ENCODE measurements at places on chromosomes 11 and 22.

DNA sequence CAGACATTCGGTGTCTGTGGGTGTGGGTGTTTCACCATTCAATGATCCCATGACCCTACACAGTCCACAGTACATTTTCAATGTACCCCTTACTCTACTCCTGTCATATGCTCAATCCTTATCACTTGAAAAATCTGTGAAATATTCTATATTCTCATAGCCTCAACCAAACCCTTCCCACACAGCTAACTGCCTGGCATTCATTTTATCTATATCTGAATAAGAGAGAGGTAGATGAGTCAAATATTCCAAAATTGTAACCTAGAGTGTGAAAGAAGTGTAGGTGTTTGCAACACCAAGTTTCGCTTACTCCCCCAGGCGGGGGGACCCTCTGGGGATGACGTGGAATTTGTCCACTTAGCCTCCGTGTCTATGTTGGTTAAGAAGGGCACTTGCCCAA, 354.8 kb downstream of the ETS1 start:
- DNase-seq = no peak

DNA sequence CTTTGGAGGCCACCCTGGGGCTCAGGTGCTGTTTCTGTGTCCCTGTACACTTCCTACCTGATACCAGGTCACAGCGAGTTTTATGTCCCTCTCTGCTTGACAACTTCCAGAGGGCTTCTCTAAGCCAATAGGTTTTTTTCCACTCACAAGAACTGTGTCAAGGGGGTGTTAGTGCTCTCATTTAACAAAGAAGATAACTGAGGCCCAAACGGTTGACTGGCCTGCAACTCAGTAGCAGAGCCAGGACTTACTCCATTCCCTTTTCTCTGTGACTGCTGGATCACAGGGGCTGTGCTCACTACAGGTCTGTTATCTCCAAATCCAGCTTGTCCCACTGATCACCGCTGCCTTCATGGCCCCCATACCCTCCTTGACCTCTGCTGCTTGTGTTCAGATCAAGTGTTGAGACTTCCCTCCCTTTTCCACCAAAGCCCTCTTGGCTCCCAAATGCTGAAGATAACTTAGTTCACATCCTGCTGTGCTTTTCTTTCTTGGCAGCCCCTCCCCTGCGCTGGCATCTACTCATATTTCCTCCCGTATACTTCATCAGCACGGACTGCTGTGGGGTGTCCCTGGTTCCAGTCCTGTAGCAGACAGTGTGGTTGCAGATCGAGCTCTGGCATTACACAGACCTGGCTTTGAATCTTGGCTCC, 41.3 kb downstream of the POU2F3 start:
- DNase-seq = no peak

DNA sequence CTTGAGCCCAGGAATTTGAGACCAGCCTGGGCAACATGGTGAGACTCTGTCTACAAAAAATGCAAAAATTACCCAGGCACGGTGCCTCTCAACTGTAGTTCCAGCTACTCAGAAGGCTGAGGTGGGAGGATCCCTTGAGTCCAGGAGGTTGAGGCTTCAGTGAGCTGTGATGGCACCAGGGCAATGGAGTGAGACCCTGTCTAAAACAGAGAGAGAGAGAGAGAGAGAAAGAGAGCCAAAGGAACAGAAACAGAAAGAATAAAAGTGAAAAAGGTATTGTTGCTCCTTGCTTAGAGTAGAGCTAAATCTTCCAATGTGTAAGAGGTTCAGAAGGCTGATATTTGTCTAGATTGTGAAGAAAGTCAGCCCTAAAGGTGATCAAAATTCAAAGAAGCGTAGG, 8.9 kb upstream of the ETS1 start:
- DNase-seq = no peak

GRCh38 chr22:39308614-39309363, 10.6 kb downstream of the RPL3 start:
- DNase-seq = no peak

DNA sequence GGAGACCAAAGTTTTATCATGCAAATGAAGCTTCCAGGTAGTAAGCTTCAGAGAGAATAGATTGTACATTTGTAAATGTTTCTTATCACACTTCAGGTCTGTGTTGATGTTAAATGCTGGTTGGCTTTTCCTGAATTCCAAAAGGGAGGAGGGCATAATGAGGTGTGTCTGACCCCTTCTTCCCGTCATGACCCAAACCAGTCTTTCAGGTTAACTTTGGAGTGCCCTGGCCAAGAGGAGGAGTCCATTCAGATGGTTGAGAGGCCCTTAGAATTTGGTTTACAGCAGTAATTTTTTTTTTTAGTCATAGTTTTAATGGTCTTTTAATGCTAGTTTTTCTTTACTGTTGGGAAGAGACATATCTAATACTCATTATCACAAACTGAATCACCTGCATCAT, 2.5 kb downstream of the OR6X1 start:
- no peak for DNase-seq

DNA sequence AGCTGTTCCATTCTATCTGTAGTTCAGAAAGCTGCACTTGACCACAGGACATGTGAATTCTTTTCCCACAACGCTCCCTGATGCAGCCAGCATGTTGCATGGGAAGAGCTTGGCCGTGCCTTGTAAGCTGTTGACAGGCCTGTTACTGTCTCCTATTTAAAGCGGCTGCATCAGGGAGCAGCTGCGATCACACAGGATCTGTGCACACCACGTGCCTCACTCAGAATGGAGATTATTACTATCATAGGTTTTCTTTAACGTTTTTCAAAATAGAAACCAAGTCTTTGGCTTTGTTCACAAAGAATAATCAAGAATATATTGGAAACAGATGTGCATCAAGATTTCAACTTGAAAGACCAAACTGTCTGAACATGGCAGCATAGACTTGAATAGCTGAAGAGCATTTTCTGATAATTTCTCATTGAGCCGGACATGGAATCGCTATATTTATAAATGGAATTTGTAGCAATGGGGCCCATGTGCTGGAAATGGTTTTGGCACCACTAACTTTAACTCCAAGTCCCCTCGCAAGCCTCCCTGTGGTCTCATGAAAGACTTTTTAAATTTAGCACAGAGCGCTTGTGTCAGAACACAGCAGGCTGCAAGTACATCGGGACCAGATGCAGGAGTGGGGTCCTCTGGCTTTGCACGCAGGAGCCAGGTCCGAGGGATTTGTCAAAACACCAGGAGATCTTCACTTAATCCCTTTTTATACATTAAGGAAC, 40.8 kb upstream of the MYO18B start:
- DNase-seq = no peak

DNA sequence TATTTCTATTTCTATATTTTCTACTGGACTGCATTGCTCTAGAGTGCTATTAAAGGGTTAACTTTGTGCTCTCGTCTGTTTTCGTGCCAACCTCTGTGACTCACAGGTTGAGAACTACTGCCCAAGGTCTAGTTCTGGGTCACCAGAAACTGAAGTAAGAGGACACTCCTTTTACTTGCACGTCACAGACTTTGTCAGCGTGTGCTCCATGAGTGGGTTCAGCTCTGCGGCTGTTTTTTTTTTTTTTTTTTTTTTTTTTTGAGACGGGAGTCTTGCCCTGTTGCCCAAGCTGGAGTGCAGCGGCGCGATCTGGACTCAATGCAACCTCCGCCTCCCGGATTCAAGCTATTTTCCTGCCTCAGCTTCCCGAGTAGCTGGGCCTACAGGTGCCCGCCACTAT, 49.8 kb downstream of the CLMP start:
- no peak for DNase-seq

Data from activated naive CD4-positive, alpha-beta T cell (primary cell).